Colonic mucosa (tissue), 4 donors: ENCODE measurements at places on chromosomes 4 and X. TPM values are rescaled to one million over a fixed set of nuclear protein-coding genes. Genes with fewer than 3 reads are reported as not detected.
A peak's percentile ranks its signal among the peaks of the same experiment; 100 is the strongest.

WNK3 gene
- 0.24 TPM for total RNA-seq

TCP11X2 gene
- not detected for total RNA-seq

EPGN gene
- total RNA-seq, result not detected

REELD1 gene
- 0.22 TPM for total RNA-seq

FHDC1 gene
- 13.9 TPM for total RNA-seq

PRIMPOL gene
- total RNA-seq, result 16.0 TPM

ASMTL gene
- total RNA-seq, result 21.6 TPM

MAGEA2B gene
- total RNA-seq, result 0.62 TPM

YY2 gene
- 1.5 TPM for total RNA-seq

TMEM47 gene
- 2.9 TPM for total RNA-seq

MAP9 gene
- 6.4 TPM for total RNA-seq

DNA sequence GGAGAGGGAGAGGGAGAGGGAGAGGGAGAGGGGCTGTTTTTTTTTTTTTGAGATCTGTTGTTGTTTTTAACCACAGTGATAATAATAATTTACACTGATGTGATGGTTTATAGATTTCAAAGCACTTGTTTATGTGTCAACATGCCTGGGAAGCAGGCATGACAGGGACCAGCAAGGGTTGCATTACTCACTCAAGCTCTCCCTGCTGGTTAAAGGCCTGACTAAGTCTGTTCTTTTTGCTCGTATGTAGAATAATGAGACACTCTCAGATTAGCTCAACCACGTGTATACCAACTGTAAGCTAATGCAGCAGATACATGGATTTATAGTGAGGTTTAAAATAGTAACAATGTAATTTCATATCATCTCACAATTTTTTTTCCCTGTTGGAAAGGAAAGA lies 134.6 kb upstream of the BOD1L1 start:
- H3K27ac ChIP-seq, result no peak overlapping the region
- no peaks in the 10 kb centered on the region for H3K36me3 ChIP-seq
- H3K4me3 ChIP-seq, result no peak overlapping the region
- DNase-seq, result no peak
- H3K27me3 ChIP-seq, result no peaks in the 10 kb centered on the region

- no peak overlapping the region for H3K27ac ChIP-seq
- no peaks in the 10 kb centered on the region for H3K4me1 ChIP-seq
- H3K36me3 ChIP-seq, result no peaks in the 10 kb centered on the region
- no peak for DNase-seq
- no peak overlapping the region for H3K4me3 ChIP-seq
These were observed 1382.5 kb downstream of the C4orf33 start for GRCh38 chr4:130478406-130478805.

DNA sequence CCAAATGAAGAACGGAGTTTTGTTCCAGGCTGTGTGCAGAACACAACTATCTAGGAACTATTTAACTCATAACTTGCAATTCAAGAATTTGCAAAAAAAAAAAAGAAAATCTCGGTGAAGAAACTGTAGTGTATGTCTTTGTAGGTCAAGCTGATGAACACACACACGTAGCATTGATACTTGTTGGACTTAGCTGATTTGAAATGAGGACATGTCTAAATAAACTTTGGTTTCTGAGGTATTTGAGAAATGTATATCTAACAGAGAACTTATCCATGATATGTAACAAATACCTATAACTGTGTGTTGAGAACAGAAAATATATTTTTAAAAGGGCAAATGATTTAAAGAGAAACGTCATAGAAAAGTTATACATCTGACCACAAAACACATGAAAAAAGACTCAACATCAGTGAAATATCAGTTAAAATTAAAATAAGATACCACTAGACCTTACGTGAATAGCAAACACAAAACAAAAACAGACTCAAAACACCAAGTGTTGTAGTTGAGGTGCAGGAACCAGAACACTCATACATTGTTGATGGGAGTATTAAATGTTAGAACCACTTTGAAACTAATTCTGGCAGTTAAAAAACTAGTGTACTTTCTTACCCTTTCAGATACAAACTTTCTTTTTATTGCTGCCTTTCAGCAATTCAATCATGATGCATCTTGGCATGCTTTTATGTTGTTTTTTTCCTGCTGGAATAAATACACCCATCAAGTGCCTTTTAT lies 1535.8 kb upstream of the PCDH10 start:
- no peak overlapping the region for H3K27ac ChIP-seq
- no peaks in the 10 kb centered on the region for H3K36me3 ChIP-seq
- H3K4me1 ChIP-seq, result no peaks in the 10 kb centered on the region
- H3K4me3 ChIP-seq, result no peak overlapping the region
- DNase-seq, result no peak

DNA sequence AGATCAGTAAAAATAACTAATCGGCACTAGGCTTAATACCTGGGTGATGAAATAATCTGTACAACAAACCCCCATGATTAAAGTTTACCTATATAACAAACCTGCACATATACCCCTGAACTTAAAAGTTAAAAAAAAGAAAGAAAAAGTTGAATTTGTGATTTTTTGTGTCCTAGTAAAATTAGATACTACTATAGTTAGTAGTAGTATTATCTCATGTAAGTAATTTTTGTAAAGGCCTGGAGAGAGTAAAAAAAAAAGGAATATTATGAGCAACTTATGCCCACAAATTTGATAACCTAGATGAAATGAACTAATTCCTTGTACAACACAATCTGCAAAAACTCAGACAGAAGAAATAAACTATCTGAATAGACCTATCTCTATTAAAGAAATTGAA lies 25.7 kb upstream of the SLC16A2 start:
- no peak overlapping the region for H3K4me3 ChIP-seq
- H3K36me3 ChIP-seq, result no peaks in the 10 kb centered on the region
- H3K27me3 ChIP-seq, result no peaks in the 10 kb centered on the region
- DNase-seq, result no peak

DNA sequence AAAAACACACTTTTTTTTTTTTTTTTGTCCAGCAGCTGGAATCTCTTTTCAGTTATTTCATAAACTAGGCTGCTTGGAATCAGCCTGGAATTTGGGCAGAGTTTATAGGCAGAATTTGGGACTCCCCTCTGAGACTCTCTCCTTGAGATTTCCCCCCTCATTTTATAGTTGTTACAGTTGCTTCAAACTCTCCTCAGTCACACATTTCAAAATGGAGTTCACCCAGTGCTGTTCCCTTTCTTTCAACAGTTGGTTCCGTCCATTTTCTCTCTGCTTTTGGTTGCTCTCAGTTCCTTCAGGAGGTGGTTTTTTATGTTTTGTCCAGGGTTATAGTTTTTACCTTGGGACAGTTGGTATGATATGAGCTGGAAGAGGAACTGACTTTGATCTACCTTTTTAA lies 27.5 kb downstream of the NSD2 start:
- no peaks in the 10 kb centered on the region for H3K4me1 ChIP-seq
- DNase-seq, result no peak
- peaks cover 8% of the 10 kb centered on the region for H3K36me3 ChIP-seq
- H3K27ac ChIP-seq, result no peak overlapping the region

DNA sequence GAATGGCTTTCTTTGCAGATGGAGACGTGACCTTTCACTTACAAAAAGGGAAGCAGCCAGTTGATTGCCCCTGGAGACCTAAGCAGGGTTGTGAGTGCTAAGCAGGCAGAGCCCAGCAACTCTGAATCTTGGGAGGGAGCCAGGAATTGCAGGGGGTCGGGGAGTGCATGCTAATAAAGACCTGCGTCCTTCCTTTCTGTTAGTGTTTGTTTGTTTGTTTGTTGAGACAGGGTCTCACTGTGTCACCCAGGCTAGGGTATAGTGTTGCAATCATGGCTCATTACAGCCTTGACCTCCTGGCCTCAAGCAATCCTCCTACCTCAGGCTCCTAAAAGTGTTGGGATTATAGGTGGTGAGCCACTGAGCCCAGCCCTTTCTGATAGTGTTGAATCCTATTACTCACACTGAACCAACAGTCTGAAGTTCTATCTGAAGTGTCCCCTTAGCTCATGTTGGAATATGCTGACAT lies 137.4 kb downstream of the CEP135 start:
- no peak for DNase-seq
- H3K27ac ChIP-seq, result no peak overlapping the region
- no peaks in the 10 kb centered on the region for H3K36me3 ChIP-seq
- no peaks in the 10 kb centered on the region for H3K4me1 ChIP-seq
- no peak overlapping the region for H3K4me3 ChIP-seq

- no peak for DNase-seq
- peaks cover 8% of the 10 kb centered on the region for H3K4me1 ChIP-seq
- peak overlapping the region; percentile 40 for H3K27ac ChIP-seq
- H3K36me3 ChIP-seq, result no peaks in the 10 kb centered on the region
- no peaks in the 10 kb centered on the region for H3K27me3 ChIP-seq
- H3K4me3 ChIP-seq, result no peak overlapping the region
These were observed 5.7 kb downstream of the CD99 start for GRCh38 chrX:2696698-2697215.

DNA sequence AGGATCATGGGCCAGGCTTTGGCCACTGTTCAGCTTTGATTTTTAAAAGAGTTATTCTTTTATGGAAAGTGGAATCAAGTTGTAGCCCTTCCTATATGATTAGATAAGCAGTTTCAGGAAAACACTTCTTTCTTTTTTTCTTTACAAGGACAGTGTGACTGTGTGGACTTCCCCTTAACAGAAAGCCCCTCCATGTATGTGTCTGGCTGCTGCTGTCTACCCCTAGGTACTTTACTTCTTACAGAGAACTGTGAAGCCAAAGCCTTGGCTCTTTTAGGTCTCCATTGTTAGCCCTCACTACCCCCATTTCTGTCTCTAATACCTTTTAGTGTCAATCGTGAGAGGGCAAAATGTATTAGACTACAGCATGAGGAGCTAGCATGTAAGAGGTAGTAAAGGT lies 19.1 kb downstream of the VSIG1 start:
- no peaks in the 10 kb centered on the region for H3K4me1 ChIP-seq
- peaks cover 3% of the 10 kb centered on the region for H3K27me3 ChIP-seq
- no peaks in the 10 kb centered on the region for H3K36me3 ChIP-seq

- H3K36me3 ChIP-seq, result no peaks in the 10 kb centered on the region
- no peak for DNase-seq
- no peak overlapping the region for H3K27ac ChIP-seq
- H3K4me3 ChIP-seq, result no peak overlapping the region
- H3K27me3 ChIP-seq, result no peaks in the 10 kb centered on the region
These were observed 100.3 kb upstream of the NDST4 start for GRCh38 chr4:115213716-115214115.

- H3K27me3 ChIP-seq, result no peaks in the 10 kb centered on the region
- no peaks in the 10 kb centered on the region for H3K36me3 ChIP-seq
- H3K4me1 ChIP-seq, result no peaks in the 10 kb centered on the region
- H3K27ac ChIP-seq, result no peak overlapping the region
- H3K4me3 ChIP-seq, result no peak overlapping the region
These were observed 19.0 kb upstream of the MAML3 start for GRCh38 chr4:140172960-140173359.

- DNase-seq, result no peak
- H3K27me3 ChIP-seq, result no peaks in the 10 kb centered on the region
- no peak overlapping the region for H3K4me3 ChIP-seq
These were observed 26.2 kb downstream of the LIN54 start for GRCh38 chr4:82984459-82984858.

GRCh38 chr4:19438233-19438632 lies 813.5 kb upstream of the SLIT2 start:
- no peaks in the 10 kb centered on the region for H3K27me3 ChIP-seq
- H3K4me1 ChIP-seq, result no peaks in the 10 kb centered on the region
- H3K27ac ChIP-seq, result no peak overlapping the region
- no peak for DNase-seq

DNA sequence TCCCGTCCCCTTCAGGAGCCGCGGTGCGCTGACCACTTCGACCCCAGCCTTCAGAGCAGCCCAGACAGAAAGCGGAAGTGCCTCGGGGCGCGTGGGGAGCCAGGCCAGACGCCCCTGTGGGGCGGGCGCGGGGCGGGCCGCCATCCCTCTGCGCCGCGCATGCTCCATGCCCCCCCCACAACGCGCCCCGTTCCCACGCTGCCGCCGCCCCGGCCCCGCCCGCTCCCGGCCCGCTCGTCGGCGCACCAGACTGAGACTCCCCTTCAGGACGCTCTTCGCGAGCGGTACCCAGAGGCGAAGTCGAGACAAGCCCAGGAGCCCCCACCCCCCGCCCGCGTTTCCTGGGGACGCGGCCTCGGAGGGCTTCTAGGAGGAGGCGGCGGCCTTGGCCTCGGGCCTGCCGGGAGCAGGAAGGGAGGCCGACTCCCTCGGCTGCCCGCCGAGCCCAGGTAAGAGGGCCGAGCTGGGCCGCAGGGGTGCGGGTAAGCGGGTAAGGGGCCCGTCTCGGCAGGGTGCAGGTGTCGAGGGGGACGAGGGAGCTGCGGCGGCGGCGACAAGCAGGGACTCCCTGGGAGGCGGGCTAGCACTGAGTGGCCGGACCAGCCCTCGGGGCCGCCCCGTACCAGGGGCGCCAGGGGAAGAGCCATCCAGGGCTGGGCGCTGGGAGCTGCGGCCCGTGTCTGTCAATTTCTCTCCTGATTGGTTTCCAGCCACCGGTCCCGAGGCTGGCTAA lies at the start of gene ZFP92:
TSS of gene ZFP92 (plus strand) at position 218 of the 733 bp plus-strand sequence. CDS start 6,851 bp downstream, outside the sequence.
- DNase-seq, result no peak
- H3K4me1 ChIP-seq, result no peaks in the 10 kb centered on the region
- no peak within 1 kb of the TSS for H3K27ac ChIP-seq
- H3K36me3 ChIP-seq, result no peaks in the 10 kb centered on the region

DNA sequence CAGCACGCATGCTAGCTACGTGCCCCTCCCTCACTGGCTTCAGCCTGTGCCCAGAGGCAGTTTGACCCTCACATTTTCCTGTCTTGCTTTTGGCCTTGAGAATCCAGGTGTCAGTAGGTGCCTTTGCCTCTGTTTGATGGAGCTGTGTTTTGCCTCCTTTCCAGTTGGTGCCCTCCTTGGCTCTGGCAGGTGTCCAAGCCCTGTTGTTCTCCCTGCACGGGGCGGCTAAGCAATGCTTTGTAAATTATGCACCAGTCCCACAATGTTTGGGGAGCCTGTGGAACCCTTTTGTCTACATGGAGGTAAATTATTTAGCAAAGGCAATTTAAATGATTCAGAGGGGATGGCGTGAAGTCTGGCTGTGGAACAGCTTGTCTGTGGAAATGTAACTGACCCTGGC lies 202.9 kb upstream of the BOD1L1 start:
- H3K27me3 ChIP-seq, result no peaks in the 10 kb centered on the region
- no peak overlapping the region for H3K4me3 ChIP-seq
- no peak for DNase-seq
- H3K36me3 ChIP-seq, result no peaks in the 10 kb centered on the region
- no peak overlapping the region for H3K27ac ChIP-seq
- no peaks in the 10 kb centered on the region for H3K4me1 ChIP-seq

DNA sequence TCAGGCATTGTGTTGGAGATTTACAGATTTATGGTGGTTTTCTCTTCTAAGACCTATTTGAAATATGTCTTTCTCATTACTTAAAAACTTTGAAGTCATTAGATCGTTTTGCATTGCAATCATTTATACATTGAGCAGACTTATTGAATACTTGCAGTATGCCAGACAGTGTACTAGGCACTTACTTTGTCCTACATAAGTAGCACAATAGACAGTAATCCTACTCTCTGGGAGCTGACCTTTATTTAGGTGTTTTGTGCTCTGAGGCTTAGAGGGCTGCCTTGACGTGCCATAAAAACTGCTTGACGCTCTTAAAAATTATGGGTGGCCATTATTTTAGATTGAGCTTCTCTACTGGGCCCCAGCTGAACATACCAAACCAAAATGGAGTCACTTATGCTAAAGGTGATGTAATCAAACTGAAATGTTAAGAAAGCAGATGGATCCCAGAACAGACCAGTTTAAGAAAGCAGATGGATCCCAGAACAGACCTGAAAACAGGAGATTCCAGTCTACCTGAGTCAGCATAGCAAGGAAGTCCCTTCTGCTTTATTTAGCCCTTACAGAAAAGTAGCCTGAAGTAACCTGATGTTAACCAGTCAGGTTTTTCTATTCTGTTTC lies 42.4 kb downstream of the PTTG2 start:
- H3K27ac ChIP-seq, result no peak overlapping the region
- no peaks in the 10 kb centered on the region for H3K4me1 ChIP-seq
- no peaks in the 10 kb centered on the region for H3K27me3 ChIP-seq
- H3K36me3 ChIP-seq, result no peaks in the 10 kb centered on the region
